ENCODE measurements at places on chromosomes 12 and 14.

- no peak for DNase-seq
Observed at GRCh38 chr12:99804715-99805114, 157.2 kb downstream of the GARIN6 start.

- DNase-seq = no peak
Observed at GRCh38 chr14:99681101-99681831, 2.8 kb upstream of the CYP46A1 start.

DNA sequence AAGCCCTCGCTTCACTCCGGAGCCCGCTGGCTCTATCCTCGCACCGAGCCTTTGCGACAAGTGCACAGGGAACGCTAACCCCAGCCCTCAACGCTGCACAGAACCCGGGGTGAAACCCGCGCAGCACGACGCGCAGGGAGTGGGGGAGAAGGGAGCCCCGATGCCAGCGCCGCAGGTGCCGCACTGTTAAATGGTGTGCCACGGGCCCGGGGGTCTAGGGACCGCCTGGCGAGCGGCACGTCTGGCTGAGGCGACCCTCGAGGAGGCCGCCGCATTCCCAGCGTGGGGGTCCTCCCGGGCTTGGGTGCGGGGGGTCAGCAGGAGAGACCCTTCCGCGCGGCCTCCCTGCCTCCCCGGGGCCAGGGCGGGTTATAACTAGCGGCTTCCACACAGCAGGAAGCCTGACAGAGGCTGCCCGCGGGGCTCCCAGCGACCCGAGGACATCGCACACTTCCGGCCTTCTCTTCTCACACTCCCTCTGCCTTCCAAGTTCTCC, 23.8 kb upstream of the LRTM2 start:
- peak; percentile 57 for DNase-seq

DNA sequence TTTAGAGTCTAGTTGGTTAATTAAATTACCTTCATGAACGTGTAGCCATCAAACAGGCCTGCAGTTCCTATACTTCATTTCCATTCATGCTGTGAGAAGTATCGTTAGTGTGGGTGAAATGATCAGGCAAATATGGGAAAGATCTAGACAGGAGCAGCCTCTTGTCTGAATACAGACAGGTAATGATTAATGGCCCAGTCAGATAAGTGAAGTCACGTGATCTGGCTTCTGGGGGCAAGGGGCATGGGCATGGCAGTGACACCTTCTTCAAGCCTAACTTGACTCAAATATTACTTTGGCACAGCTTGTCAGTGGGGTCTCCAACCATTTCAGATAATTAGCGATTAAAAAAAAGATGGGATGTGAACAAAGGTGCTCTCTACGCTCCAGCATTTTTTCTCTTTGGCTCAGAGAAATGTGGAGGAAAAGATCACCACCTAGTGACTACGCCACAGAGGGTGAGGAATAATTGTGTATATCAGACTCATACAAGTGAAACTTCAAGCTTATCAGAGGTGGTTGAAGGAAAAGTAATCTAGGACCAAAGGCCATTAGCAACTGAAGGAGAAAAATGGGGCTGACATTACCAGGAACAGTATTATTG, 17.8 kb downstream of the GUCY2C start:
- no peak for DNase-seq

GRCh38 chr12:78455991-78456390, 408.6 kb upstream of the SYT1 start:
- no peak for DNase-seq

DNA sequence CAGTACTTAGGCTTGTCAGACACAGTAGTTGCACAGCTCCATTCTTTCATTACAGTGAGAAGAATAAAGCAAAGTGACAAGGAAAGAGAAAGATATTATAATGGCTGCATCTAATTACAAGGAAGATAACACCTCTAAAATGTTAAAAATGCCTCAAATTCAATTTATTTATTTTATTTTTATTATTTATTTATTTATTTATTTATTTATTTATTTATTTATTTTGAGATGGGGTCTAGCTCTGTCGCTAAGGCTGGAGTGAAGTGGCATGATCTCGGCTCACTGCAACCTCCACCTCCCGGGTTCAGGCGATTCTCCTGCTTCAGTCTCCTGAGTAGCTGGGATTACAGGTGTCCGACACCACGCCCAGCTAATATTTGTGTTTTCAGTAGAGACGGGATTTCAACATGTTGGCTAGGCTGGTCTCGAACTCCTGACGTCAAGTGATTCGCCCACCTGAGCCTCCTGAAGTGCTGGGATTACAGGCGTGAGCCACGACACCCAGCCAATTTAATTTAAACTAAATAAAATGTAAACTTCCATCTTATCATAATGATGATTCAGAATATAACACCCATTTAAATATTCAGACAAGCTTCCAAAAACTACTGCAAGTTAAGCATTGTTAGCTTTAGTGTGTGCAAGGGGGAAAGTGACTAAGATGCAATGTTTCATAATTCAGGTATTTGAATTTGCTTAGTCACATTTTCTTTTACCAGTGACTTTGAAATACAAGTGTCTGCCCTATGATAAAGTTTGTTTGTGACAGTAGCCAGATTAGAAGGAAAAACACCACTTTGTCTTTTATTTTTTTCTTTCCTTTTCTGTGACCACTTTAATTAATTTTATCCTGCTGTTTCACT, 2.4 kb upstream of the CFAP54 start:
- DNase-seq = no peak

- peak; percentile 62 for DNase-seq
Observed at GRCh38 chr14:24246765-24247212, 4.4 kb upstream of the TINF2 start.

DNA sequence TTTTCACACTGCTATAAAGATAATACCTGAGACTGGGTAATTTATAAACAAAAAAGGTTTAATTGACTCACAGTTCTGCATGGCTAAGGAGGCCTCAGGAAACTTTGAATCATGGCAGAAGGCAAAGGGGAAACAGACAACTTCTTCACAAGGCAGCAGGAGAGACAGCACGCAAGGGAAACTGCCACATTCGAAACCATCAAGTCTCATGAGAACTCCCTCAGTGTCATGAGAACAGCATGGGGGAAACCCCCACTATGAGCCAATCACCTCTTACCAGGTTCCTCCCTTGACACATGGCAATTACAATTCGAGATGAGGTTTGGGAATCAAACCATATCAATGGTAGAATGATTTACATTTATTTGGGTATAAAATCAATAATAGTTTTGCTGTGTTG, 558.5 kb downstream of the TMTC2 start:
- DNase-seq = no peak

DNA sequence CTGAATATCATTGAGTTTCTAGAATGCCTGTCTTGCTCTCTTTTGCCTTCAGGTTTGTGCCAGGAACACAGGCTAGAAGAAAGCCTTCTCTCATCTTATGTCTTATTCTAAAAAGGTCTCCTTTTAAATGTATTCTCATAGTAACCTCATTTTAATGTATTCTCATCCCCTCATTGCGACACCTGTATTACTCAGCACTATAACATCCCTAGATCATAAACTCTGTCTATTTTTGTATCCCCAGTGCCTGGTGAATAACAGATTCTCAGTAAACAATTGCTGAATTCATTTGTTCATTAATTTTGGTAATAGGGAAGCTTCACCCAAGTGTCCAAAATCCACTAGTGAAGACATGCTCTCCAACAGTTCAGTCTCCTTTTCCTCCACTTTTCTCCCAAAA, 8.8 kb upstream of the LRRK2 start:
- DNase-seq = no peak

GRCh38 chr12:46303039-46303666, 34.3 kb upstream of the SLC38A1 start:
- DNase-seq = peak; percentile 56

GRCh38 chr12:113465808-113466453, 5.7 kb downstream of the LHX5 start:
- no peak for DNase-seq

GRCh38 chr12:69872804-69873203, 47.8 kb downstream of the MYRFL start:
- DNase-seq = no peak

GRCh38 chr14:78164226-78164853, 5.8 kb upstream of the NRXN3 start:
- DNase-seq = peak; percentile 33
